ENCODE measurements at places on chromosomes 3 and 15.

DNA sequence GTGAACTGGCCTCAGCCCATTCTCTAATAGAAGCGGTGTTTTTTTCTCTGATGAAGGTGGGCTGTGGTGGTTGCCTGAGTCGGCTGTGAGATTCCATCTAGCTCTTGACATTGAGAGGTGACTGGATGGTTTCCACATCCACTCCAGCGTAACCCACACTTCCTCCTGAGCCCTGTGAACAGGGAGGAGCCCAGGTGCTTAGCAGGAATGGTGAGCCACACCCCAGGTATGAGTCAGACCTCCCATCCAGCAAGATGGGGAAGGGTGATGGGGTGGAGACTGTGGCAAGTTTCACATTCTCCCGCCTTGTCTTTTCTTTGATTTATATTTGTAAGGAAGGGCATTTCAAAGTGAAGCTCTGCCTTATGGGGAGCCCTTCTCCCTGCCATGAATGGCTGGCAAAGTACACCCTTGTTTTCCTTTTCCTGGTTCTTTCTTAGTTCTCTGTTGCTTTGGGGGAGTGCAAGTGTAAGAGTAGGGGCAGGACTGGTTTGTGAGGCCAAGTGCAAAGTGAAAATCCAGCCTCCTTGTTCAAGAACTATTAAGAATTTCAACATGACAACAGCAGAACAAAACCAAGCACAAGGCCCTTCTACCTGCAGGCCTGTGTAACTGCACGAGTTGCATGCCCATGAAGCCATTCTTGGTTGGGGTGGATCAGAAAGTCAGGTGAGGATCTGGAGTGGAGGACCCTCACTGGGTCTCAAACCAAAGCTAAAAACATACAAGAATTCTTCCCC, 4.6 kb upstream of the TPRG1 start:
- peak; percentile 30 for DNase-seq

- no peak for DNase-seq
These were observed 153.3 kb downstream of the EPHA3 start for GRCh38 chr3:89260721-89261120.

DNA sequence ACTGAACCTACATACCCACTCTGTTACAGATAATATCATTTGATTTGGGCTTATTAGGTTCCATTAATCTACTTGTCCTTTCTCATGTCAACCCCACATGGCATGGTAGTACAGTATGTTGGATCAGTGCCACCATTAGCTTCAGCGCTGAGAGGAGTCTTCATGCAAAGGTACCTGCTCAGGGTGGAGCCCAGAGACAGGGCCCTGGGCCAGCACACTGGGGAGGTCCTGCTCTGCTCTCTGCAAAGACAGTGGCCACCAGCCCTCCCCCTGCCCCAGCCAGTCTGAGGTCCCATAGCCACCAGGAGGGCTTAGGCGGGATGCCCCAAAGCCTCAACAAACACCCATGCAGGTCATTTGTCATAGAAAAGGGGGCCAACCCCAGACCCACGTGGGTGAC, 71.0 kb downstream of the ATP10A start:
- DNase-seq, result no peak

- DNase-seq, result peak; percentile 12
These were observed 28.5 kb upstream of the CMSS1 start for GRCh38 chr3:99789011-99789721.

- no peak for DNase-seq
These were observed 21.3 kb upstream of the GATM start for GRCh38 chr15:45399381-45400212.

- DNase-seq, result no peak
These were observed 93.8 kb downstream of the NSUN3 start for GRCh38 chr3:94156626-94157025.
